ENCODE measurements at places on chromosomes 4 and X.

- peak; percentile 16 for DNase-seq
Measured at GRCh38 chrX:102950908-102951866, 14.1 kb downstream of the RAB40AL start.

DNA sequence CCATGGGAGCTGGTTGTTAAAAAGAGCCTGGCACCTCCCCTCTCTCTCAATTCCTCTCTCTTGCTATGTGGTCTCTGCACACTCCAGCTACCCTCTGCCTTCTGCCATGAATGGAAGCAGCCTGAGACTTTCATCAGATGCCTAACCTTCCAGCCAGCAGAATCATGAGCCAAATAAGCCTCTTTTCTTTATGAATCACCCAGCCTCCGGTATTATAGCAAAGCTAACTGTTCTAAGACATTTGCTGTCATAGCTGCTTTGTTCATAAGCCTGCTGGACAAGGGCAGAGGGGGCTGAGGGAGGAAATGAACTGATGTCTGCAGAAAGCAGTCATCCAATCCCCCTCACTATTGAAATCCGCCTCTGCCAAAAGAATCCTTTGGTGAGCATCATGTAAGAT, 196.7 kb downstream of the ZNF330 start:
- DNase-seq = no peak

DNA sequence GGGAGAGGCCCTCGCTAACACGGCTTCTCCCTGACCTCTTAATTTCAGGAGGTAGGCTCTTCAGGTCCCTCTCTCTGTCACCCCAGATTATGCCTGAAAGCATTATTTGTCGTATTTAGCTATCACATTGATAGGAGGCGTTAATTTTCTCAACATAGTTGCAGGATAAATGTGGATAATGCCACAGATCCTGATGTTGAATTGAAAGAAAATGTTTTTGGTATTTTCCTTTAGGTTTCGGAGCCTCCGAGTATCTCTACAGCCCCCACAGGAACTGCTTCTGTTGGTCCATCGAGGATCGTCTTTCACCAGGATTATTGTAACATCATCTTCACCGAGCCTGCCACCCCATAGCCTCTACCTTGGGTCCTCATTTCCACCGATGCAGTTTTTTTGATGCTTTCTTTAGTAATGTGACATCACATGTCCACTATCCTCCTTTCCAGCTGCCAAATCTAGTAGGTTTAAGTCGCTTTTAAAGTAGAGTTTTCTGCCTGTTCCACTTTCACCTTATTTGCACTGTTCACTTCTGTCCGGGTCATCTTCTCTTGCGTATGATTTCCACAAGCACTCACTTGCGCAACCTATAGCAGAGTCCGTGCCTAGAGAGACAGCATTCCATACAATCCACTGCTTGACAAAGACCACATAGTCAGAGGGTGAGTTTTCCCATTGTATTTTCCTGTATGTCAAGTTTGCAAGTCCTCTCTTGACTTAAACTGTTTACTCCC, 665 bp downstream of the TIGD2 start:
- no peak for DNase-seq

DNA sequence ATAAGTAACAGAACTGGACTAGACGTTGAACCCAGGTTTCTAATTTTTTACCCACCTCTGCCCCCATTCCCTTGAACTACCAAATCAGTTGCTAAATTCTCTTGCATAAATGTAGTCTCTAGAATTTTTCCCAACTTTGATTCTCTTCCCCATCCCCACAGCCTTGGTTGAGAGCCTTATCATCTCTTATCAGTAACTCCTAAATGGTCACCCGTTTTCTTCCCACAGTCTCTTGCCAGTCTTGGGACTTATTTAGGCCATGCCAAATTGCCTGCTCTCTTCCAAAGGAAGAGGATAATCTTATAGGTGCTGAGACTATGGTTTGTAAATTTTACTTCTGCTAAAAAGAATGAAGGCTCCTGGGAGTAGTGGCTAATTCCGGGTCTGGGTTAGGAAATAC, 13.3 kb downstream of the PARM1 start:
- DNase-seq = no peak

DNA sequence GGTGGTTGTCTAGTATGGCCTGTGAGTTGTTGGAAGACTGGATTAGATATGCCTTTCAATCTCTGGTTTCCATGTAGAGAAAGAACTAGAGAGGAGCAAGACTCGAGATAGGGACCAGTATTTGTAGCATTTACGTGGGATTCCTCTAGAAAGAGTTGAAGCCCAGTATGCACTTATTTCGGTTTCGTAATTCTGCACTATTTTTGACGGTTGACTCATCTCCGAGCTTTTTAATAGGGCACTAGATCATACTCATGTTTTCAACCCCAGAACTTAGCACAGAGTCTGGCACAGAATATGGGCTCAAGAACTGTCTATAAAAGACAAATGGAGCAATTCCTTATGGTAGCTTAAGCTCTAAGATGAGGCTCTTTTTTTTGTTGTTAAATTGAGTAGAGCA, 15.7 kb downstream of the HELT start:
- DNase-seq = no peak

DNA sequence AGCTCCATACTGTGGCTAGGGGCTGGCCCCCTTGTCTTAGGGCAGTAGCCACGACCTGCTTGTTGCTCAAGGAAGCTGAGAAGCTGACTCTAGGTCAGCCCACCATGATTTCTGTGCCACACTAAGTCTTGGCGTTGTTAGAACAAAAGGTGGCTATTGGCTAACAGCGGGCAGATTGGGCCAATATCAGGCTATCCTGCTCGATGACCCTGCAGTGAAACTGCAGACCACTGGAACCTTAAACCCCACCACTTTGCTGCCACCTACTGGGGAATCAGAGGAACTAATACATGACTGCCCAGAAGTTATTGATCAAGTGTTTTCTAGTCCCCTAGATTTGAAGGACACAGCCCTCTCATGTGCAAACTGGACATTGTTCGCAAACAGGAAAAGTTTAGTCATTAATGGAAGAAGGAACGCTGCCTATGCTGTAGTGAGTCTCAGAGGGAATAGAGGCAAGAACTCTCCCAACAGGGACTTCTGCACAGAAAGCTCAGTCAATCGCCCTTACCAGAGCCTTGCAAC, 17.0 kb upstream of the PAPSS1 start:
- no peak for DNase-seq

GRCh38 chr4:125353131-125353530, 38.4 kb downstream of the FAT4 start:
- DNase-seq = no peak
